ENCODE measurements at places on chromosomes 7 and 10. TPM values are rescaled to one million over a fixed set of nuclear protein-coding genes. Genes with fewer than 3 reads are reported as not detected.

Gene GLUD1
- polyA plus RNA-seq: 128 TPM

Gene EEPD1
- polyA plus RNA-seq: 4.8 TPM

Gene BLNK
- 0.62 TPM for polyA plus RNA-seq

Gene MRLN
- not detected for polyA plus RNA-seq

Gene COL26A1
- polyA plus RNA-seq: 12.5 TPM

Gene CXCL12
- 30.6 TPM for polyA plus RNA-seq

Gene ARMC3
- polyA plus RNA-seq: not detected

Gene ASB10
- not detected for polyA plus RNA-seq

Gene SLC25A40
- 8.1 TPM for polyA plus RNA-seq

Gene DPYSL4
- polyA plus RNA-seq: 12.5 TPM

Gene FGFBP3
- 26.4 TPM for polyA plus RNA-seq

Gene OPN1SW
- 0.74 TPM for polyA plus RNA-seq
